CD4-positive, alpha-beta T cell treated with Interleukin-10 for 1 hour (primary cell): ENCODE measurements at places on chromosomes 1 and 21.
A peak's percentile ranks its signal among the peaks of the same experiment; 100 is the strongest.

GRCh38 chr1:10085076-10085475, 52.3 kb downstream of the UBE4B start:
- DNase-seq, result no peak

- DNase-seq, result no peak
These were observed 174.0 kb downstream of the CRB1 start for GRCh38 chr1:197441999-197442414.

- DNase-seq, result no peak
These were observed 2.7 kb downstream of the DIO1 start for GRCh38 chr1:53896635-53897229.

- no peak for DNase-seq
These were observed 9.1 kb upstream of the SRSF10 start for GRCh38 chr1:23989263-23989662.

DNA sequence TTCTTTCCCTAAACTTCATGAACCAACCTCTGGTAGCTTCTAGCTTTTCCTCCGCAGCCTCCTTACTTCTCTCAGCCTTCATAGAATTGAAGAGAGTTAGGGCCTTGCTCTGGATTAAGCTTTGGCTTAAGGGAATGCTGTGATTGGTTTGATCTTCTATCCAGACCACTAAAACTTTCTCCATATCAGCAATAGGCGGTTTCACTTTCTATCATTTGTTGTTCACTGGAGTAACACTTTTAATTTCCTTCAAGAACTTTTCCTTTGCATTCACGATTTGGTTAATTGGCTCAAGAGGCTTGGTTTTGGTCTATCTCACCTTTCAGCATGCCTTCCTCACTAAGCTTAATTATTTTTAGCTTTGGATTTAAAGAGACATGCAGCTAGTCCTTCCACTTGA, 5.1 kb downstream of the URB2 start:
- no peak for DNase-seq

GRCh38 chr1:30191154-30191702, 532.2 kb downstream of the MATN1 start:
- peak; percentile 81 for DNase-seq

DNA sequence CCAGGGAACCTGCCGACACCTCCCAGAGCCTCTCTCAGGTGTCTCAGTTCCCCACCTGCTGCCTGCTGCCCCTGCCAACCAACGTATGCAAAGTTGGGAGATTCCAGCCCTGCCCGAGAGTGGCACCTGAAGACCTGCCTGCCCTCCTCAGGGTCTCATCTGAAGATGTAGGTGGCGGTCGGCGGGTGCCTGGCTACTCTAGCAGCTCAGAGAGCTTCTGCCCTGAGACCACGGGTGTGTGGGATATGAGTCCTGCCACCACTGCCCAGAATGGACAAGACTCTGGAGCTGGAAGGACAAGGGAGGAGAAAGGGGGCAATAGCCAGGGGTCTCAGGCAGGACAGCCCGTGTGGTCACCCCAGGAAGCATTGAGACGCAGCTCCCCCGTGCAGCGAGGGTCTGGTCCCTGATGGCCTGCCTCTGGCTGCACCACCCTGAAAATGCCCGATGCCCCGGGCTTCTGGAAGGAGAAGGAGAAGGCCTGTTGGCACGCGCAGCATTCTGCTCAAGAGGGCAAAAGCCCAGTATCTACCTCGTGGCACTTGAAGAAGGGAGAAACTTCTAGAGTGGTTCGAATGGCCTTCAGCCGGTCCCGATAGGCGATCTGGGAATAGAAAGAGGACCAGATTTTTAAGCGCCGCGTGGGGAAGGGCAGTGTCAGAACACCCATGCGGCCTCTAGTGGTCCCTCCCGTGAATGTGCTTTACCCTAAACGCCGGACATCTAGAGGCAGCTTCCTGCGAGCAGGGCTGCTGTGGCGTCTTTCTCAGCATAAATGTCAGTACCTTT, 88.8 kb downstream of the STUM start:
- DNase-seq, result no peak

- no peak for DNase-seq
These were observed 1.8 kb upstream of the MEX3A start for GRCh38 chr1:156083800-156084790.

DNA sequence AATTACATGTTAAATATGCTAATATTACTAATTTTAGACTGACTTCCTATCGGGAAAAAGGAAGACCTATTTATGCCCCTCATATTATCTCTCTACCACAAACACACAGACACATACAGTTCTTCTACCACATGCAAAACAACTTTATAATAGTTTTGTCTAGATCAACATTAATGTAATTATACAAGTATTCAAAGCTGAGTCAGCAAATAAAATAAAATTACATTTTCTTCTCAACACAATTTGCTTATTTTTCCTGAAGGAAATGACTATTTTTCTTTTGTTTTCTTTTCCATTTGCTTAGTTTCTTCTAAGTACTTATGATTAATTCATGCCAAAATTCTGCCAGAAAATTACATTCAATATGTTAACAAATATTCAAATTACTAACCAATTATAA, 654.2 kb downstream of the AMY1C start:
- DNase-seq, result no peak

DNA sequence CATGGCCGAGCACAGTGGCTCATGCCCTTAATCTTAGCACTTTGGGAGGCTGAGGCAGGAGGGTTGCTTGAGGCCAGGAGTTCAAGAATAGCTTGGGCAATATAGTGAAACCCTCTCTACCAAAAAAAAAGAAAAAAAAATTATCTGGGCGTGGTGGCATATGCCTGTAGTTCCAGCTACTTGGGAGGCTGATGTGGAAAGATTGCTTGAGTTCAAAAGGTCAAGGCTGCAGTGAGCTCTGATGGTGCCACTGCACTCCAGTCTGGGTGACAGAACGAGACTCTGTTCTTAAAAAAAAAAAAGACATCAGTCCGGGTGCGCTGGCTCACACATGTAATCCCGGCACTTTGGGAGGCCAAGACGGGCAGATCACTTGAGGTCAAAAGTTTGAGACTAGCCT, 251.2 kb upstream of the CACYBP start:
- DNase-seq, result no peak

- DNase-seq, result no peak
These were observed 89.7 kb upstream of the HMCN1 start for GRCh38 chr1:185644531-185644930.

GRCh38 chr1:174692313-174692712, 244.5 kb downstream of the GPR52 start:
- no peak for DNase-seq

GRCh38 chr21:16634515-16634914, 878.3 kb upstream of the CXADR start:
- DNase-seq, result no peak

DNA sequence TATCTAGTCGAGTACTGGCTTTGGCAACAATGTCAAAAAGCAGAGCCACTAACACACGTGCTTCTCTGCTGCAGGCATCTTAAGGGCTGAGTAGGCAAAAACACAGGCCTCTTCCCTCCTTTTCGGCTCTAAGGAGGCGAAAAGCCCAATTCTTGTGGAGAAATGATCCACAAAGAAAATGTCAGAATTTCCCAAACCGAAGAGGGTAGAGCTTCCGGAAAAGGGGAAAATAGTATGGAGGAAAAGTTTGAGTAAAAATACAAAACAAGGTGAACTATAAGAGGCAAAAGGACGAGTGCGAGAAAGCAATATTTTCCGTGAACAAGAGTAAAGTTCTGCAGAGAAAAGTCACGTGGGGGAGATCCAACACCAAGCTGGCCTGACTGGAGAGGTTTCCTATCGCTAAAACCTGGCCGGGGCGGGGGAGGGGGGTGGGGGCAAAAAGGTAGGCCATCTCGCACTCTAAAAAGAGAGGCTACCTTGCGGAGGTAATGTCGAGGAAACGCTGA, 551 bp downstream of the ZRANB2 start:
- DNase-seq, result peak; percentile 11

DNA sequence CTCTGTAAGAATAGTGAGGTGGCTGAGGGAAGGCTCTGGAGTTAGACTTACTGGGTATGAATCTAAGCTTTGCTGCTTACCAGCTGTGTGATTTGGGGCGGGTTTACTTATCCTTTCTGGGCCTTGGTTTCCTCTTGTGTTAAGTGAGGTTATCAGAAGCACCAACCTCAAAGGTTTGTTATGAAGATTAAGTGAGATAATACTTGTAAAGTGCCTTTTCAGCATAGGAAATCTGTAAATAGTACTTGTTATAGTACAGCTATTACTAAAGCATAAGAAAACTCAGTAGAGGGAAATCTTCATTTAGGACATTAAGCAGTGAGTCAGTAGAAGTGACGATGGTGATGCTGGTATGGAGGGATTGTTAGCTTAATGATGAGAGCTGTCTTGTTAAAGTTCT, 12.1 kb downstream of the HHAT start:
- DNase-seq, result peak; percentile 29

DNA sequence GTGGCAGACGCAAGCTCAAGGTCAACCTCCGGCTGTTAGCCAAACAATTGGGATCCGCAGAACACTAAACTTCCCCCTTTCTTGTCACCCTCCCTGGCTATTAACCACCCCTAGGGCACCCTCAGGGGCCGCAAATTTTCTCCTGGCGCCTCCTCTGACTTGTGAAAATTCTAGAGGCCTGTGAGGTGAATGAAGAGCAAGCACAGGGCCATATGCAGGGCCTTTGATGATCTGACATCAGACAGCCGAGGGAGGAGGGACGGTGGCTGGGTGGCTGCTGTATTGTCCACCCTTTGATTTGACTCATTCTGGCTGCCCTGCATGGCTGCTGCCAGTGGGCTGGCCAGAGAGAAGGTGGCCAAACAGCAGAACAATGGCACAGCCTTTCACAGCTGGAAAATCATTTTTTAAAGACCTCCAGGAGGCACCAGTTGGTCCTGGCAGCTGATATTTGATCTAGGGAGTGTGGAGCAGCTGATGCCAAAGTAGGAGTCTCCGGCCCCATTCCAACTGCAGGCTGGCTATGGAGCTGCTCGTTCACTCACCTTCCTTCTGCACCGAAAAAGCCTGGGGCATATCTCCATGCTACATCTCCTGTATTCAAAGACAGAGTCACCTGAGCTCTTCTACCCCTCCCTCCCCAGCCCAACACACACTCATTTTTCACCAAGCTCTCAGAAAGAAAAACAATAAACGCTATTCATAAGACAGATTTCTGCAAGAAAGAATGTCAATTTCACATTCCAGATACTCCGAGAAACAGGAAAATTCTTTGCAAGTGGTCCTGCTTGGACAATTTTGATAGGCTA, 44.9 kb upstream of the BARHL2 start:
- DNase-seq, result no peak

- no peak for DNase-seq
These were observed 60.4 kb downstream of the CAPN2 start for GRCh38 chr1:223772771-223773160.

GRCh38 chr1:203663294-203663693, 36.7 kb downstream of the ATP2B4 start:
- no peak for DNase-seq

- DNase-seq, result no peak
These were observed 23.4 kb downstream of the SPSB1 start for GRCh38 chr1:9316080-9316444.

DNA sequence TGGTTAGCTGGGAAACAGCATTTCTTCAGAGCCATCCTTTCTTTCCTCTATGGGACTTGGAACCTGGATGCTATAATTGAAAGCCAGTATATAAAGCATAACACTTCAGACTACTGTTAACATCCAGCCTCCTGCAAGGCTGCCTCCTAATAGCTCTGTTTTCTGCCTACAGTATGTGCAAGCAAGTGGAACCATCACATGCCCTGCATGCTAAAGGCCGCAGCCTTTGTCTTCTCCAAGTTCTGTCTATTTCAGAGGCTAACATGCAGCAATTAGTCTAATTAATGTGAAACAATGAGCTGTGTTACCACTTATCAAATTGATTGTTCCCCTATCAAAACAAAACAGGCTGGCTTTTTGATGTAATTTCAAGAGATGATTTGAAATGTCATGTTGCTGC, 82.7 kb upstream of the ESRRG start:
- no peak for DNase-seq

DNA sequence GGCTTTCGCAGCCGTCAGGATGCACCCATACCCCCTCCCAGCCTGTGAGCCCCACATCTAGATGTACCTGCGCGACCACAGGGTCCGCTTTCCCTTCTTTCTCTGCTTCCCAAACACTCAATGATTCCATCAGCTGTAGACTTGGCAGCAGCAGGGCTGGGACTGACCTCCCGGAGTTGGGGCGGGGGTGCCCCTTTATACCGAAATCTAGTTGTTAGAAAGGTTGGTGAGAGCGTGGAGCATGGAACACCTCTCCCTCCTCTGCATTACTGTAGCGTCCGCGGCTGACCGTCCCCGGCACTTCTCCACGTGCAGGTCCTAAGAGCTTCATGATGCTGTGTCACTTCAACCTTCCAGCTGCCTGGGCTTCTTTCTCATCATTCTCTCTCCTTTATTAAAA, 21.1 kb upstream of the ACTRT2 start:
- DNase-seq, result no peak

DNA sequence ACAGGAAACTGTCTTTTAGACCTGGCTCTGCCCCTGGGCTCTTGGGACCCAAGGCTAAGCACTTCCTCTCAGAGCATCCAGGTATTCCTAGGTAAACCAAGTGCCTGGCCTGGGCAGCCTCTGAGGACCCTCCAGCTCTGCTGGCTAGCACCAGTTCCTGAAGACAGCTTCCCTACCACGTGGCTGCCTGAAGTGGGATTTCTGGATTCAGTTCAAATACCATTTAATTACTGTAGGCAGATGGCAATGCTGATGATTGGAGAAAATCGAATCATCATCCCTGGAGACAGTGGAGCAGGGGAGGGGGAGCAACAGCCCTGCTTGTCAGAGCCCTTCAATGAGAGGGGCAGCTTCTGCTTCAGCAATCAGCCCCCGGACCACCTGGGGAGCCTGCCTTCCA, 11.9 kb downstream of the KIF21B start:
- no peak for DNase-seq

DNA sequence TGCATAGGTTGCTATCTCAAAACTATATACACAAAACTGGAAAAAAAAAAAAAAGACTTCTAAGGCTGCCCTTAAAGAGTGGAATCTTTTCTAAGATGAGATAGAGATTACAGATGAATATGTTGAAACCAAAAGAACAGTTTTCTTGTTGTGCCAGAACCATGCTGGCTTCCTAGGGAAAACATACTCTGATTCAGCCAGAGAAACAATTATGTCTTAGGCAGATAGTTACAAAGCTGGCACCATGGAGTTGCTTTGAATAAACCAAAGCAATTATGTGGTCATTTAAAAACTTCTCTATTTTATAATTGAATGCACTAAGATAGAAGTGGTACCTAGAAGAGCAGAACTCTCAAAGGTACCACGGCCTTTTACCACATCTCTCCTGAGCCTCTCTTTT, 341.3 kb downstream of the PDE4B start:
- DNase-seq, result no peak

GRCh38 chr1:111204201-111204982, 3.9 kb upstream of the DENND2D start:
- peak; percentile 85 for DNase-seq
